AG10803 (cell line): ENCODE measurements at places on chromosomes 16 and 17.

DNA sequence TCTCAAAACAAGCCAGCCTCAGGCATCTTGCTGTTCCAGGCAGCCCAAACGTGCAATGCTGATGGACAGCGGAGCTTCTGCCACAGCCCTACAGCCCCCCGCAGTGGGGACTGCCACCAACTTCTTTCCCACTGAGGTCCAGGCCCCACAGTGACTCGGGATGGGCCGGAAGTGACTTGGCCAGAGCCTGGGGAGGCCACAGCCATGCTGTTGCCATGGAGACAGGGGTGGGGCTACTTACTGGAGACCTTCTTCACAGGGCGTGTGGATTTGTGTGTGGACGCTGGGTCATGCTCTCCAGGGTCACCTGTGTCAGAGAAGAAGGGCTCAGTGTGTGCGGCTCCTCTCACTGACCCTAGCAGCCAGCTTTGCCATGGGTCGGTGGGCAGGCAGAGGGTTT is 15.0 kb downstream of the TRIM25 start:
- DNase-seq, result no peak

GRCh38 chr16:4506450-4506849 is 30.3 kb downstream of the HMOX2 start:
- DNase-seq, result peak; percentile 85

DNA sequence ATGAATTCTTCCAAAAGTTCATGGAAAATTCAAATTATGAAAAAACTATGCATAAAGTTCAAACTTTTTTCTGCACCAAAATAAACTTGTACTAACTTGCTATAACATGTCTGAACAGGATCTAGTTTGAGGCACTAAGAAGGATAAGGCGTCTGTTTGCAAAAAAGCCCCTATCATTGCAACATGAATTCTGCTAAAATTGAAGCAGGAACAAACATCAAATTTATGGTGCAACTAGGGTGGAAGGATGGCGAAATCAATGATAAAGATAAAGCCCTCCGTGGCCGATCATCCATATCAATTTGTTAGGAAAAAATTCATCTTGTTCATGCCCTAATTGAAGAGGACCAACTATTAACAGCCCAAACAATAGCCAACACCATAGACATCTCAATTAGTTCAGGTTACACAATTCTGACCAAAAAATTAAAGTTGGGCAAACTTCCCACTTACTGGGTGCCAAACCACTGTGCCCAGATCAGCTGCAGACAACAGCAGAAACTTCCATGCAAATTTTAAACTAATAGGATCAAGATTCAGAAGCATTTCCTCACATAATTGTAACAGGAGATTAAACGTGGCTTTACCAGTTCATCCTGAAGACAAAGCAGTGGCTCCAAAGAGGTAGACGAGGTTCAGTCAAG is 12.9 kb downstream of the IL21R start:
- peak; percentile 47 for DNase-seq

GRCh38 chr17:34423978-34424813 is 61.2 kb upstream of the CCL1 start:
- no peak for DNase-seq

- DNase-seq, result no peak
These were observed 56.9 kb upstream of the FASN start for GRCh38 chr17:82154881-82155331.

DNA sequence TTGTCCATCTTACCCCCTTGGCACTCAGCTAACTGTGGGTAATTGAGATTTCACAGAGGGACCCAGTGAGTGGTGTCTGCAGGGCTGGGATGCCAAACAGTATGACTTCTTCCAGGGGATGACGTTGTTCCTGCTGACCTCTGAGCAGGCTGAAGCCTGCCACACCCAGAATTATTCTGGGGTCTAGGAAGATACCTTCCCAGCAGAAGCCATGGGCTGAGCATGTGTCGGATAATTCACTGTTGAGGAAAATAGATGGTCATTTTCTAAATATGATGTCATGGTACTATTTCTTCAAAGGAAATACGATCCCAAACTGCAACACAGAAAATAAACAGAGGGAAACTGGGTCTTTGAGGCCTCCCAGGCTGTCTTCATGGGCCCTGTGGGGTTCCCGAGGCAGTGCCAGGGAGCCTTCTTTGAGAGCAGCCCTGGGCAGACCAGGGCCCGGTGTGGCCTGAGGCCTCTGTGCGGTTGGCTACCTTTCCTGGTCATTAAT is 17.4 kb downstream of the WNT9B start:
- DNase-seq, result no peak

DNA sequence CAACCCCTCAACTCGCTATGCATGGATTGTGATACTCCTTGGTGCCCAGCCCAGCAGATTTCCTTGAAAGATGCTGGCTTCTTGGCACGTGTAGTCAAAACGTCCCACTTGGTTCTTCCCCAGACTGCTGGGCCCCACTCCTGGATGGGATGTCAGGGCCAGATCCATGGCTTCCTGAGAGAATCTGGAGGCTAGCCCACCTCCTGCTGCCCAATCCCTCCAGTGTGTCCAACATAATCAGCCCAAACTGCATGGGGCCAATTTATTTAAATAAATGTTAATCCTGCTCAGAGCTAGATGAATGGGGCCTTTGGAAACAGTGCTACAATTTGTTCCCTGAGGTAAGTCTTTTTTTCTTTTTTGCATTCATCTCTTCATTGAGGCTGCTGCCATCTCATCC is 49.4 kb downstream of the WSB1 start:
- no peak for DNase-seq

DNA sequence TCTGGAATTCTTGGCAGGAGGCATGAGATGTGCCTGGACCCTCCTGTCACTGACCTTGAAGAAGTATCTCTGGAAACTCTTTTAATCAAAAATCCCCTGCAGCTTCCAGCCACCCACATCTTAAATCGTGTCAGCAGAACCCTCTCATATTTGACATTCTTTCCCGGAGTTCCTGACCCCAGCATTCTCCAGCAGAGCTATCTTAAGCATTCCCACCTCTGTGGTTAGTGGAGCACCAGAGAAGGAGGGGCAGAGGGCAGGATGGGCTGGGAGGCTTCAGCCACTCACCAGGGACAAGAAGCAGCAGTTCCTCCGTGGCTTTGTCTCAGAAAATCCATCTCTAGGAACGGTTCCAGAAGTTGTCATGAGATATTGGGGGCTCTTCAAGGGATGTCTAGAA is 149.9 kb downstream of the RGS9 start:
- DNase-seq, result peak; percentile 76

- peak; percentile 17 for DNase-seq
These were observed 124.2 kb downstream of the TMEM132E start for GRCh38 chr17:34703533-34703932.

GRCh38 chr16:17566656-17567450 is 96.1 kb upstream of the XYLT1 start:
- no peak for DNase-seq

DNA sequence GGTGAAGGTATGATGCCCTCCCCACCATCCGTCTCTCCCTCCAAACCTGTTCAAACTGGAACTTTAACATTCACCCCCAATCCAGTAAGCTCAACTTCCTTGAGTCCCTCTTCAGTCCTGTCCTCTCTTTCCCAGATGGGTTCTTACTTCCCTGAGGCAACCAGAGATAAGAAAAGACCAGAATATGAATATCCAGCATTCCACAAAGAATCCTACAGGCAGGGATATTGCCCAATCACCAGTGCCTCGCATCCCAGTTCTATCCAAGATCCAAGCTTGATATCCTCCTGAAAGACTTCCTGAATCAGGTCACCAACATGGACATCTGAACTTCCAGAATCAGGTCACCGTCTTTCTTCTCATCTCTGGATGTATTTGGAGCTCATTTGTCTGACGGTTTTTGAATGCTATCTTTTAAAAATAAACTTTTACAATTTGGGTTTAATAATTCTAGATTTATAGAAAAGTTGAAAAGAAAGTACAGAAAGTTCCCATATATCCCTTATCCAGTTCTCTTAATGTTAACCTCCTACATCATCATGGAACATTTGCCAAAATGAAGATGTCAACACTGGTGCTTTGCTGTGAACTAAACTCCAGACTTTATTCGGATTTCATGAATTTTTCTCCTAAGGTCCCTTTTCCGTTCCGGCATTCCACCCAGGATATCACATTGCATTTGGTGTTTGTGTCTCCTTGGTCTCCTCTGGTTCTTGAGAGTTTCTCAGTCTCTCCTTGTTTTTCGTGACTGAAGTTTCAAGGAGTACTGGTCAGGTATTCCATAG is 13.7 kb upstream of the COL1A1 start:
- DNase-seq, result peak; percentile 58

- DNase-seq, result no peak
These were observed 13.8 kb downstream of the COPRS start for GRCh38 chr17:31845291-31845690.

GRCh38 chr17:76956846-76957540 is 88.8 kb downstream of the MGAT5B start:
- no peak for DNase-seq

DNA sequence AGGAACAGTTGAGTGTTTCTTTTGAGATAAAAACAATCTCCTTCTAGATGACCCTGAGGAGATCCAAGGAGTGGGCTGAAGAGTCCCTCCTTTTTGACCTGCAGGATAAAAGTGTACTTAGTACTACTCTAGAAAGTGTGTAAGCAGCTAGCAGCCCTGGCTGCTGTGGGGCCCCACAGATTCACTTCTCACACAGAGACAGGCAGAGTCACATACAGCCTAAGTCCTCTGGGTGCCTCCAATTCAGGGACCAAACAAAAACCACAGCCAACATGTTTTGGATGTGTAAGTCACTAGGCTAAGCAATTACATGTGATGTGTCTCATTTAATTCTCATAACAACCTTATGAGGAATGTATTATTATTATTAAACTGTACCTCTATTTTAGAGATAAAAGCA is 97.1 kb downstream of the TMEM100 start:
- no peak for DNase-seq

GRCh38 chr17:68394608-68395331 is 62.5 kb downstream of the WIPI1 start:
- DNase-seq, result no peak

- DNase-seq, result peak; percentile 6
These were observed 61.5 kb downstream of the DHRS7C start for GRCh38 chr17:9729735-9730420.

DNA sequence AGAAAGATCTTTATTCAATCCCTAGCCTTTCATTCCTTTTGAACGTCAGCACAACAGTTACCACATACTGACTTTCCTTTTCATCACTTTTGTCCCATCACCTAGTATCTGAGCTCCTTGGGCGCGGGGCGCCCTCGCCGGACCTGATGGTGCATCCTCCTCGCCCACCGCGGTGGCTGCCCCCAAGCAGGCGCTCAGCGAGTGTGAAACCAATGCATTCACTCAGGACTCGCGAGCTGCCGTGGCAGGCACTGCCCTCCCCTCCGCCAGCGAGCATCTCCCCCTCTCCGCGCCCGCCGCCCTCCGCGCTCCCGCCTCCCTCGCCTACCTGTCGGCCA is 756 bp downstream of the KLHL11 start:
- no peak for DNase-seq

DNA sequence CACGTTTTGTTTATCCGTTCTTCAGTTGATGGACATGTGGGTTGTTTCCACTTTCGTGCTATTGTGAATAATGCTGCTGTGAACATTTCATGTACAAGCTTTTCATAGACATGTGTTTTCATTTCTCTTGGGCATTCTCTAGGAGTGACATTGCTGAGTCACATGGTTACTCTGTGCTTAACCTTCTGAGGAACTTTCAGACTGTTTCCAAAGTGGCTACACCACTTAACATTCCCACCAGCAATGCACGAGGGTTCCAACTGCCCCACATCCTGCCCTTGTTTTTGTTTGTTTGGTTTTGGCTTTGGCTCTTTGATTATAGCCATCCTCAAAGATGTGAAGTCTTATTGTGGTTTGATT is 14.2 kb upstream of the PEMT start:
- peak; percentile 91 for DNase-seq

DNA sequence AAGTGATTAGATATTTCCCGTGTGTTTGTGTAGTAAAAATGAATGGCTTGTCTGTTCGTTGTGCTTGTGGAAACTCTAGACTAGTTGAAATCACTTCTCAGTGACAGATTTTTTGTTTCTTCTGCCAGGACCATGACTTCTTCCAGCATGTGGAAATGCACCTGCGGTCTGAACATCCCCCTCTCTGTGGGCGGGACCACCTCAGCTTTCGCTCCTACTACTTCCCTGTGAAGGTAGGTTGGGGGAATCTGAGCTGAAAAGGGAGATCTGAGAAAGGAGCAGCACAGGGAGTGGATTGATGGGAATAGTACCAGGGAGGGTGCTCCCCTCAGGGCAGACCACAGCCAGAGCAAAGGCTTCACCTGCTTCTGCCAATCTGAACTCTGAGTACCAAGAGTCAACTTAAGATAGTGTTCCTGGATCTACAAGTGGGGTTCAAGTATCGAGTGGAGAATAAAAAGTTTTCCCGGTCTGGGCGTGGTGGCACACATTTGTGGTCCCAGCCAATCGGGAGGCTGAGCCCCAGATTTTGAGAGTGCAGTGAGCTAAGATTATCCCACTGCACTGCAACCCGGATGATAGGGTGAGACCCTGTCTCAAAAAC is 47.5 kb downstream of the SF3B3 start:
- DNase-seq, result no peak

GRCh38 chr17:67132366-67132765 is 88.0 kb downstream of the CACNG1 start:
- DNase-seq, result no peak

DNA sequence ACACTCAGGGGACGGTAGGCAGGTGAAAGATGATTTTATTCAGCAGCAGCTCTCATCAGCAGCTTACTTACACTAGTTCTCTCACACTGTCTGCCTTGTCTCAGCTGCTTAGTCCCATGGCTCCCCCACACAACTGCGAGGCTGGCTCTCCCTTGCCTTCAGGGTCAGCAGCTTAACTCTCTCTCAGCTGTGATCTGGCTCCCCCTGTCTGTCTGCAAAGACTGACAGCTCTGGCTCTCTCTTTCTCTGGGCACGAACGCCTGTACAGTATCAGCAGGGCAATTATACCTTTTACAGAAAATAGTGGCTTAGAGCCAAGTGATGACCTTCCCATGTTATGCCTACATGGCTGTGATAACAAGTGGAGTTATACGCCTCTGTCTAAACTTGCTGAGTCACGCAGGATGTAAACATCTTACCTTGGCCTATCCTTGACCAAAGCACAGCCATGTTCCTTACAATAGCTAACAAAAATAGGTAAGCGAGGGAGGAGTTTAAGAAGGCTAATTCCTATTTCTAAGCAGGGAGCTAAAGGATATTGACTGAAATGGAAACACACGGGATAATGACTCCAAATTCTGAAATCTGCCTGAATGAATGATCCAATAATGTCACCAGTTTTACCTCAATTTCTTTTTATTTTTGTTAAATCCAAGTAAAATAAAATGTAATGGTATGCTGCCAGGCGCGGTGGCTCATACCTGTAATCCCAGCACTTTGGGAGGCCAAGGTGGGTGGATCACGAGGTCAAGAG is 1.1 kb upstream of the NDUFAB1 start:
- no peak for DNase-seq

- peak; percentile 83 for DNase-seq
These were observed 93.8 kb upstream of the RPRML start for GRCh38 chr17:47072886-47073285.

GRCh38 chr17:63984651-63985386 is 12.1 kb upstream of the SCN4A start:
- DNase-seq, result peak; percentile 94

- DNase-seq, result peak; percentile 14
These were observed 62.2 kb downstream of the UTP18 start for GRCh38 chr17:51322390-51323029.

- peak; percentile 79 for DNase-seq
These were observed 230.9 kb downstream of the MRTFB start for GRCh38 chr16:14302031-14302398.

- DNase-seq, result no peak
These were observed 981 bp upstream of the DUXB start for GRCh38 chr16:75702242-75702641.

GRCh38 chr16:60061396-60061795 is 1327.3 kb upstream of the GOT2 start:
- DNase-seq, result no peak

GRCh38 chr16:30778549-30779244 is 8.3 kb downstream of the ZNF629 start:
- DNase-seq, result no peak
